ENCODE measurements at places on chromosomes 5 and 9. TPM values are rescaled to one million over a fixed set of nuclear protein-coding genes. Genes with fewer than 3 reads are reported as not detected.

DNA sequence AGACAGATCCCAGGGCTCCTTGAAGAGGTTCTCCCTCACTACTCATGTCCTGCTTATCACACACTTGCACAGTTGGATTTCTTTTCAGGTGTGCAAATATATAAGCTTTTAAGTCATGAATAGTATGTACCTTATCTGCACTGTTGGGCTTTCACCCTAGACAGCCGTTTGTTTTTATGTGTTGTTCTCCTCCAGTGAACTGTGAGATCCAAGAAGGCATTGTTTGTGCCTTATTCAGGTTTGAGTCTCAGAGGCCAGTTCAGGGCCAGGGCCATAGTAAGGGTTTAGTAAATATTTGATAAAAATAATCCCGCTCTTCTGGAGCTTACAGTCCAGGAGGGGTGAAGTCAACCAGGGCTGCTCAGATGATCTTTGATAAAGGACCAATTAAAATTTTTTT lies 480.0 kb downstream of the TMEM38B start:
- no peak for DNase-seq
- H3K27me3 ChIP-seq: no peaks in the 10 kb centered on the region
- no peak overlapping the region for H3K27ac ChIP-seq
- H3K4me3 ChIP-seq: no peak overlapping the region
- H3K36me3 ChIP-seq: no peaks in the 10 kb centered on the region

DNA sequence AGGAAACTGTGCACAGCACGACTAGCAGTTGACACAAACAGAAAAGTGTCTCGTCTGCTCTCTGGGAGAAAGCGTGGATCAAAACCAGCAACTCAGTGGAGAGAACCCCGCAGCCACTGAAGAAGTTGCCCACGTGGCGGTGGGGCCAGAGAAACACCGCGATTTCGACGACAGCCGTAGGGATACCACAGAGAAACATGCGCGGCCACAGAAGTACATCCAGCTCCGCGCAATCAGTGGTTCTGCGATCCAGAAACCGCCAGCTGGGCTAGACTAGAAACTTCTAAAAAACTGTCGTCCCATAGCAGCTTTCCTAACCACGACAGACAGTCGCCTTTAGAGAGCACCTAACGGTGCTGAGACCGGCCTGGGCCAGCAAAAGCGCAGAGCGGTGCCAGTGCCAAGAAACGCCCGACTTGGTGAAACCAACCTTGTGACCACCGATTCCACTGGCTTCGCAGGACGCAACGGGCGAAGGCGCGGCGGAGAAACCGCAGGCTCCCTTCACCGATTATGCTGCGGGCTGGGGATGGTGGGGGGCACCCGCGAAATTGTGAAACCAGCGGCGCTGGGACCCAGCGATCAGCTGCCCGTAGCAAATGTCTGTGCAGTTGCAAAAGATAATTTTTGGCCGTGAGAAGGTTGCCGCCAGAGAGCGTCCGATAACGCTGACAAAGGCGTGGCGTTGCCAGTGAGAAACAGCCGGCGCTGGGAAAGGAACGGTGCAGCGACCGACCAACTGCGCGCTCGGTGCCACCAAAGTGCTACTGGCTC lies 2.7 kb upstream of the ANXA2R start:
- no peaks in the 10 kb centered on the region for H3K36me3 ChIP-seq
- DNase-seq: peak; percentile 79
- peak overlapping the region; percentile 65 for H3K4me3 ChIP-seq
- H3K4me1 ChIP-seq: peaks cover 11% of the 10 kb centered on the region

- H3K27me3 ChIP-seq: no peaks in the 10 kb centered on the region
- no peak for DNase-seq
- no peaks in the 10 kb centered on the region for H3K36me3 ChIP-seq
- H3K27ac ChIP-seq: no peak overlapping the region
- no peaks in the 10 kb centered on the region for H3K4me1 ChIP-seq
Observed at GRCh38 chr9:131018621-131019020, 9.6 kb downstream of the LAMC3 start.

GRCh38 chr5:111755345-111755941 lies 1.6 kb downstream of the NREP start:
- no peak overlapping the region for H3K27ac ChIP-seq
- peaks cover 6% of the 10 kb centered on the region for H3K4me1 ChIP-seq
- H3K27me3 ChIP-seq: no peaks in the 10 kb centered on the region
- no peak for DNase-seq
- peak overlapping the region; percentile 74 for H3K4me3 ChIP-seq

DNA sequence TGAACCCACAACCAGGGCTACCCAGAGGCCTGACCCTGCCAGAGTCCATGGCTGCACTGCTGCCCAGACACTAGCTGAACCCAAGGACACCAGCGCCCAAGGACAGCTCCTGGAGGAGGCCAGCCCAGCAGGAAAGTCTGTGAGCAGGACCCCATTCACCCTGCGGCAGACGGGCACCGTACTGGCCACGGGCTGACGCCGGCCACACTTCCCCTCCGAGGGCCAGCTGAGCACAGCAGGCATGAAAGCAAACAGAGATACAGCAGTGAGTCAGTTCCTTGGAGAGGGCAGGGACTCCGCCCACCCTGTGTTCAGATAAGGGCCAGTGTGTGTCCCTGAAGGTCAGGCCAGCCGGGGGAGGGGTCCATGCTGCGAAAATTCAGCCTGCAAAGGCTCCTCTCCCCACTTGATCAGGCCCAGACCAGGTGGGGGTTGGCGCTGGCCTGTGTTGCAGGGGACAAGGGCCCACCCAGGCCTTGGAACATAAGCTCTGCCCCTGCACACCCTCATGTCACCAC lies 3.2 kb downstream of the RNF208 start:
- H3K27me3 ChIP-seq: no peaks in the 10 kb centered on the region
- H3K4me1 ChIP-seq: peaks cover 26% of the 10 kb centered on the region
- H3K4me3 ChIP-seq: no peak overlapping the region
- DNase-seq: peak; percentile 65
- H3K27ac ChIP-seq: no peak overlapping the region

DNA sequence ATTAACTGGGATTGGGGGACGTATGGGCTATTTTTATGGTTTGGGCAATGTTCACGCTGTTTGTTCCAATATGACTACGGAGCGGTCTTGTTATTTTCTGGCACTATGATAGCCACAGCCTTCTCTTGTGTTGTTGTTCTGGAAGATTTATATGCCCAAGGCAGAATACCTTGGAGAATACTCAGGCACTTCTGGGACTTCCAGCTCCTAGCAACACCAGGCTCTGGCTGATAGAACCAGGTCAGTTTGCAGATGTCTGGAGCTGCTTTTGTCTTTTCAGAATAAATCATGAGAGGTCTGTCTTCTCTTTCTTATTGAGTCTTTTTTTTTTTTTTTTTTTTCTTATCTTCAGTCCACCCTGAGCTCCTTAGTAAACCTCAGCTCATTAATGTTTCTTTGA lies 262.5 kb downstream of the MED10 start:
- no peaks in the 10 kb centered on the region for H3K36me3 ChIP-seq
- H3K27me3 ChIP-seq: no peaks in the 10 kb centered on the region
- H3K4me1 ChIP-seq: no peaks in the 10 kb centered on the region

DNA sequence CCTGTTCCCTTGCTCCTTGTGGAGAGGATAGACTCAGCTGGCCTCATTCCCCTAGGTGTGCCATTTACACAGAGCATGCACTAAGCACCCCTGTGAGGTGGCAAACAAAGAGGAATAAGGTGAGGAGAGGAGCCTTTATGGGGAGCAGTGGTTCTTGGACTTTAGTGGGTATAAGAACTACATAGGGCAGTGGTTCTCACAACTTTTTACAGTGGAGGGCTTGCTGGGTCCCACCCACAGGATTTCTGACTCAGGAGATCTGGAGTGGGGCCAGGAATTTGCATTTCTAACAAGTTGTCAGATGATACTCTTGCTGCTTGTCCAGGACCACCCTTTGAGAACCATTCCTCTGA lies 42.0 kb downstream of the CSF1R start:
- DNase-seq: no peak
- peaks cover 17% of the 10 kb centered on the region for H3K36me3 ChIP-seq
- no peak overlapping the region for H3K4me3 ChIP-seq
- H3K27me3 ChIP-seq: no peaks in the 10 kb centered on the region
- no peaks in the 10 kb centered on the region for H3K4me1 ChIP-seq

DNA sequence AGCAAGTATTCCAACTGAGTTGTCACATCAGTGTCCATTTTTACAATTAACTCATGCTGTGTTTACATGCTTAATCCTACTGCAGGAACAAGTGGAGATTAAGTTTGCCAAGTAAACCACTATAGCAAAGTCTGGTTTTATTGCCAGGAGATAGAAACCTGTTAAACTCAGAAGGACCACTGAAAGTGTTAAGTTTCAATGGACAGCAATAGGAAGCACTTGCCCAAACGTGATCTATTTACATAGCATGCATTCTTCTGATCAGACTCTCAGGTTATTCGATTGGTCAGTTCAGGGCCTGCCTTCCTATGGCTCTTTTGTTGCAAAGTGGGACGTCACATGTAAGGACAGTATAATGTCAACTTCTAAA lies 28.0 kb upstream of the IFNK start:
- H3K27me3 ChIP-seq: no peaks in the 10 kb centered on the region
- H3K4me1 ChIP-seq: no peaks in the 10 kb centered on the region
- no peak overlapping the region for H3K4me3 ChIP-seq

DNA sequence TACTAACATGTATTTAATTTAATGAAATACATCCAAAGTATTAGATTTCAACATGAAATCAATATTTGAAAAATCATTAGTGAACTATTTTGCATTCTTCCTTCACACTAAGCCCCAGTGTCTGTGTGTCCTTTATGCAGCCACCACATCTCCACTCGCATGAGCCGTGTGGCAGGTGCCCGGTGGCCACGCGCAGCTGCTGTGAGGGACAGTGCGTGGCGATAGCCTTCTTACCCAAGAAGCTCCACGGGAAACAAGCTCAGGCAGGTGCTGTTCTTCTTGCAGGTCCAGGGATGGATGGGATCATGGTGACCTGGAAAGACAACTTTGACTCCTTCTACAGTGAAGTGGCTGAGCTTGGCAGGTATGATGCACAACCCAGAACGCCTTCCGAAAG lies 79.3 kb upstream of the OTULINL start:
- H3K27ac ChIP-seq: no peak overlapping the region
- H3K4me1 ChIP-seq: no peaks in the 10 kb centered on the region
- no peaks in the 10 kb centered on the region for H3K27me3 ChIP-seq

DNA sequence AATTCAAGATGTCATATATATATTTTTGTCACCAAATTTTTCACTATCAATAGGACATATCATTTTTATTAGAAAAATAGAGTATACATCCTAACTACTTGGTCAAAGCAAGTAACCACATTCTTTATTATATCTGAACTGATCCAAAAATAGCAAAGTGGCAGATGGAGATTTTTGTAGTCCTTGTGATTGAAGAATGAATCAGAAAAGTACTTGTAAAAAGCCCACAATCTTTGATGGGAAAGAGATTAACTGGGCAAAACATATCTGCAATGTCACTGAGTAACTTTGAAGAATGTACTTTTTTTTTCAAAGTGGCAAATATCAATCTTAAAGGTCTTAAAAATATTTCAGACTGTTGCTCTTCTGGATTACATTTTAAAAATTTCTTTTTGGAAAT lies 1040.6 kb upstream of the SEMA6A start:
- no peaks in the 10 kb centered on the region for H3K4me1 ChIP-seq
- no peak overlapping the region for H3K4me3 ChIP-seq
- no peaks in the 10 kb centered on the region for H3K36me3 ChIP-seq
- no peak for DNase-seq
- no peak overlapping the region for H3K27ac ChIP-seq

DNA sequence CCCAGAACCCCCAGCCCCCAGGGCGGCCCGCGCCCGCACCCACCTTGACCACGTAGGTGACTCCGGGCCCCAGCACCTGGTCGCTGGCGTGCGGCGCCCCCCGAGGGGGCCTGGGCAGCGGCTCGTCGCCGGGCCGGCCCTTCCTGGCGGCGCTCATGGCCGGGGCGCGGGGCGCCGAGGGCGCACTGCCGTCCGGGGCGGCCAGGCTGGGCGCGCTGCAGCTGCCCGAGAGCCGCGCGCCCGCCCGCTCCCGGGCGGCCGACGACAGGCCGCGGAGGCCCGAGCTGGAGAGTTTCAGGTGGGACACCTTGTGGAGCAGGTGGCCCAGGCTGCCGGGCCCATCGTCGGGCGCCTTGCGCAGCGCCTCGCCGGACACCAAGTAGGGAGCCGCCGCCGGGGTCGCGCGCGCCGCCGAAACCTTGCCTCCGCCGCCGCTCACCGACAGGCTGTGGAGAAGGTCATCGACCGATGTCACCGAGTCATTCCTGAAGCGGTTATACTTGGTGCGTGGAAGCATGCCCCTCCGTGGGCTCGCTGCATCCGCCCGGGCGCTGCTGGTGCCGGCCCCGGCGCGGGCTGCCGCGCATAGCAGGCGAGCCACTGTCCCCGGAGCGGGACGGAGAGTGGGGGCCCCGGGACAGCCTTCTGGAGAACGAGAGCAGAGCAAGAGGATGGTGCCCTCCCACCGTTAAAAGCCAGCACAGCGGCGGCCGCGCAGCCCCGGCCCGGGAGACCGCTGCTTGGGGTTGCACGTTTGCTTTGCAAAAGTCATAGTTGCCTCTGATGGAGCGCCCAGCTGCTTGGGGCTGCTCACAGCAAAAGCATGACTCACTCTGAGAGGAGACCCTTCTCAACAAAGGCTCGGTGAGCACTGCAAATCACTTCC lies at the start of gene SHC3:
Gene SHC3 (minus strand): TSS at position 875 of the 886 bp plus-strand sequence. CDS start 358 bp downstream, at position 517.
- DNase-seq: no peak
- H3K27me3 ChIP-seq: no peaks in the 10 kb centered on the region
- peak within 1 kb of the TSS; percentile 74 for H3K27ac ChIP-seq
- no peaks in the 10 kb centered on the region for H3K36me3 ChIP-seq
- H3K4me1 ChIP-seq: peaks cover 34% of the 10 kb centered on the region
- no peak within 1 kb of the TSS for H3K4me3 ChIP-seq

- no peak overlapping the region for H3K27ac ChIP-seq
- no peaks in the 10 kb centered on the region for H3K36me3 ChIP-seq
- H3K4me3 ChIP-seq: no peak overlapping the region
- H3K4me1 ChIP-seq: no peaks in the 10 kb centered on the region
Observed at GRCh38 chr5:178483620-178484019, 106.6 kb downstream of the COL23A1 start.

- H3K27me3 ChIP-seq: no peaks in the 10 kb centered on the region
- no peak for DNase-seq
- no peaks in the 10 kb centered on the region for H3K4me1 ChIP-seq
- no peak overlapping the region for H3K27ac ChIP-seq
- no peaks in the 10 kb centered on the region for H3K36me3 ChIP-seq
- no peak overlapping the region for H3K4me3 ChIP-seq
Observed at GRCh38 chr5:176394881-176395675, 6.5 kb downstream of the HIGD2A start.

GRCh38 chr5:67146574-67146973 lies 50.0 kb downstream of the CD180 start:
- H3K27ac ChIP-seq: no peak overlapping the region
- no peak overlapping the region for H3K4me3 ChIP-seq
- peaks cover 14% of the 10 kb centered on the region for H3K4me1 ChIP-seq
- no peak for DNase-seq
- no peaks in the 10 kb centered on the region for H3K27me3 ChIP-seq

Gene DRD1
- total RNA-seq: 0.17 TPM

Gene NR6A1
- total RNA-seq: 6.1 TPM

Gene IL9
- total RNA-seq: not detected

Gene AKNA
- total RNA-seq: 31.7 TPM

Gene LRRC70
- 2.3 TPM for total RNA-seq

Gene ANKRD31
- 0.08 TPM for total RNA-seq

Gene SPARC
- total RNA-seq: 96.6 TPM

Gene AIF1L
- total RNA-seq: 0.93 TPM

Measured in liver (tissue), 10 donors.